ENCODE measurements at places on chromosomes 16 and 17. TPM values are rescaled to one million over a fixed set of nuclear protein-coding genes. Genes with fewer than 3 reads are reported as not detected.
A peak's percentile ranks its signal among the peaks of the same experiment; 100 is the strongest.

Gene ABCC6
- polyA plus RNA-seq, result 0.09 TPM

Gene CD300E
- polyA plus RNA-seq, result not detected

GRCh38 chr16:87864331-87864989 is 4.8 kb downstream of the SLC7A5 start:
- no peak overlapping the region for H3K27ac ChIP-seq
- H3K27me3 ChIP-seq, result no peaks in the 10 kb centered on the region
- no peak for DNase-seq
- peaks cover 21% of the 10 kb centered on the region for H3K4me1 ChIP-seq
- no peaks in the 10 kb centered on the region for H3K36me3 ChIP-seq

Gene CYTH1
- 395 TPM for polyA plus RNA-seq

DNA sequence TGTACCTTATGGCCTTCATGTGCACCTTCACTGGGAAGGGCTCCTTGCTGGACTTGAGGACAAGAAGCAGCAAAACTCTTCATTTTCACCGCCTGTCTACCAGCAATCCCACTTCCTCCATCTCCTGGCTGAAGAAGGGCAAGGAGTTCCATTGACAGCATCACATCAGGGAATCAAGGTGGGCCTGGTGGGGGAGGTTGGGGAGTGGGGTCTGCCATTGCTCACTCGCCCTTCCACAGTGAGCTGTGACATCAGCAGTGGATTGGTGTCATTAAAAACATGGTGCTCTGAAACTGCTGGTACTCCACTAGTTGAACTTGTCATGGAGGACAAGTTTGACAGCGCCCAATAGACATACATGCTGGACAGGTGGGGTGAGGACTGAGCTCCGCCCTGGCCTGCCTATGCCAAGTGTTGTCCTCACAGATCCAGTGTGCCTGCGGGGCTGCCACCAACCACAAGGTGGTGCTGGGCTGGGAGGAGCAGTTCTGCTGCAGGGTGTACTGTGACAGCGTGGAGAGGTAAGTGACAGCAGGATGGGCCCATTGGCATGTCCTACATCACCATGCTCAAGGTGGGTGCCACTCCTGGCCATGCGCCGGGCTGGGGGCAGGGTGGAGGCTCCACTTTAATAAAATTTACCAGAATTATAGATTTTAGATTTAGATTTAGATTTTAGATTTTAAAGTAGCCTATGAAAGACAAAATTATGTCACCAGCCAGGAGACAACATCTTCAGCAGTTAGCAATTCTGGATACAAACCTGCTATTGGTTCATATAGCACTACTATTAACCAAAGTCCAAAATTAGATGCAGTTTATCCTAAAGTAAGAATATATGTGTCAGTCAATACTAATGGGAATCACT is 1729.1 kb downstream of the TP53TG3F start:
- H3K36me3 ChIP-seq, result no peaks in the 10 kb centered on the region
- no peak for DNase-seq
- no peak overlapping the region for H3K27ac ChIP-seq
- H3K27me3 ChIP-seq, result no peaks in the 10 kb centered on the region
- H3K4me3 ChIP-seq, result no peak overlapping the region

Gene RPA1
- 80.0 TPM for polyA plus RNA-seq

Gene IL34
- not detected for polyA plus RNA-seq

GRCh38 chr16:86033971-86034370 is 135.0 kb downstream of the IRF8 start:
- no peaks in the 10 kb centered on the region for H3K4me1 ChIP-seq
- no peak overlapping the region for H3K4me3 ChIP-seq
- no peak for DNase-seq
- H3K27ac ChIP-seq, result no peak overlapping the region

- H3K4me3 ChIP-seq, result no peak overlapping the region
- H3K27me3 ChIP-seq, result no peaks in the 10 kb centered on the region
- H3K4me1 ChIP-seq, result peaks cover 26% of the 10 kb centered on the region
- peaks cover 23% of the 10 kb centered on the region for H3K36me3 ChIP-seq
- H3K27ac ChIP-seq, result peak overlapping the region; percentile 24
Observed at GRCh38 chr16:11051879-11052808, 107.8 kb downstream of the CLEC16A start.

DNA sequence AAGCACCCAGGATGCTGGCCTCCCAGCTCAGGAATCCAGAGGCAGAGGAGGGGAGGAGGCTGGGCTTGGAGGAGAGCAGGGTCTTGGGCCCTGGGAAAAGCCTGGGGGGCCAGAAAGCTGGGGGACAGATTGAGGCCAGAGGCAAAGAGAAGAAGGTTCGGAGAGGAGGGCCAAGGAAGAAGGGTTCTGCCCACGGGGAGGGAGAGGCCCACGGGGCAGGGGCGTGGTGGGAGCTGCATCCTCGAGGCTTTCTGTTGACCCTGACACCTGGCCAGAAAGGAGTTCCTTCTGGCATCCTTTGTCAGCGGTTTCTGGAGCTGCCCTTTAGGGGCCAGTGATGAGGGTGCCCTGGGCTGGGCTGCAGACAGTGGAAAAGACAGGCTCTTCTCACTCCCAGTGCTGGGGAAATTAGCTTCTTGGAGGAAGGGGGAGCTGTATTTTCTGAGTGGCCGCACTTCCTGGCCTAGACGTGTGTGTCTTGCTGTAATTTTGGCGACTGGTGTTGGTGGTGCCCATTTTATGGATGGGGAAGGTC is 308.7 kb downstream of the SEC14L1 start:
- no peaks in the 10 kb centered on the region for H3K36me3 ChIP-seq
- H3K27ac ChIP-seq, result peak overlapping the region; percentile 92
- H3K4me3 ChIP-seq, result peak overlapping the region; percentile 77
- H3K4me1 ChIP-seq, result peaks cover 57% of the 10 kb centered on the region
- no peak for DNase-seq

Gene PAQR4
- polyA plus RNA-seq, result not detected

DNA sequence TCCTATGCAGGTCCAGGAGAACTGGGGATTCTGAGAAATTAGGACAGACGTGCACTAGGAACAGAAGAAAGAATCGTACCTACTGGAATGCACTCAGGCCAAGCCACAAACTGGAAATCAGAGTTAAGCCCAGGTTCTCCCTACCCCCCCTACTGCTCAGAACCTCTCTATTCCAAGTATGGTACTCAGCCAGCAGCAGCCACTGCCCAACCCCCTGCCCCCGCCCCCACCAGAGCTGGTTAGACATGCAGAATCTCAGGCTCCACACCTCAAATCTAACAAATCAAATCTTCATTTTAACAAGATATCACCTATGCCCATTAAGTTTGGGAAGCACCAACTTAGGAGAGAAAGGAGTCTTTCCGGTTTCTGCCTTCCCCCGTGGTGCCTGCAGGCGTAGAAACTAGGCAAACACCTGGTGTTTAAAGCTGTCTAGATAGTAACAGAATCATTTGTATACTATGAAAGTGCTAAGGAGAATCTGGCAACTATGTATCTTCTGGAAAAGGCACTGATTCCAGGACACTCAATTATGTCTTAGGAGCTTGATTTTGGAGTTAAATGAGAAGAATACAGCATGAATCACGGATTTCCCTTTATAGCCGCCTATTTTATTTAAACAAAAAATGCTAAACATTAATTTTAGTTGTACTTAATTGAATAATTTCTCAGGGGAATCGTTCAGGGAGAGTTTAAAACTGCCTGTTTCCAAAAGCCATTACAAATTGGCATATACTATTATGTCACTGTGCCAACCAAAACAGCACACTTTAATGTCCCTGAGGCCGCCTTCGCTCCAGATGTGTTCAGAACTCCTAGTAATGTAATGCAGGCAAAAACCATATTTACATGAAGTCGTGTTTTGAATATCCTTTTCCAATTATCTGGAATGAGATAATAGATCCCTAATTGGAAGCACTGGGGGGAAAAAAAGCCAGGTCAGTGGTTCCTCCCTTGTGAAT is 166.5 kb downstream of the STX8 start:
- no peak for DNase-seq
- H3K36me3 ChIP-seq, result no peaks in the 10 kb centered on the region
- no peaks in the 10 kb centered on the region for H3K27me3 ChIP-seq
- no peak overlapping the region for H3K27ac ChIP-seq
- H3K4me3 ChIP-seq, result no peak overlapping the region

Gene RCVRN
- polyA plus RNA-seq, result not detected

DNA sequence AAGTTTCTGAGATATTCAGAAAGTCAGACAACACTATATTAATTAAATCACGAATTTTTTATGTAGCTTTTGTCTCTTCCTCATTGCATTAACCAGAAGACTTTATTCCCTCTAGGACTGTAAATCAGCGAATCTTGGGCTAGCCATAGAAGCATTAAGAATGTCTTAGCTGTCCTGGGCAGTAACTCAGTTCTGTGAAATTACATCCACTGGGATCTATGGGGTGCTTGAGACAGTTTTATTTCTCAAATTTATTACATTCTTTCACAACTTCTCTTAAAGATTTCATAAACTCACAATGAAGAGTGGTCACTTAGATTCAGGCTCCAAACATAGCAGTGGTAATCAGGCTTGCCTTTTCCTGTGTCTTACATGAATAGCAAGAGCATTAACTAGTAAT is 1153.4 kb downstream of the CDH8 start:
- no peak overlapping the region for H3K4me3 ChIP-seq
- no peaks in the 10 kb centered on the region for H3K4me1 ChIP-seq
- no peaks in the 10 kb centered on the region for H3K36me3 ChIP-seq
- no peaks in the 10 kb centered on the region for H3K27me3 ChIP-seq
- DNase-seq, result no peak

Gene TMEM98
- polyA plus RNA-seq, result not detected

GRCh38 chr16:4677994-4678393 is 15.4 kb upstream of the NUDT16L1 start:
- no peak overlapping the region for H3K4me3 ChIP-seq
- DNase-seq, result no peak
- peaks cover 28% of the 10 kb centered on the region for H3K4me1 ChIP-seq
- no peaks in the 10 kb centered on the region for H3K27me3 ChIP-seq

GRCh38 chr17:61583242-61583641 is 7.8 kb downstream of the NACA2 start:
- H3K4me3 ChIP-seq, result no peak overlapping the region
- H3K36me3 ChIP-seq, result no peaks in the 10 kb centered on the region
- H3K27me3 ChIP-seq, result no peaks in the 10 kb centered on the region

DNA sequence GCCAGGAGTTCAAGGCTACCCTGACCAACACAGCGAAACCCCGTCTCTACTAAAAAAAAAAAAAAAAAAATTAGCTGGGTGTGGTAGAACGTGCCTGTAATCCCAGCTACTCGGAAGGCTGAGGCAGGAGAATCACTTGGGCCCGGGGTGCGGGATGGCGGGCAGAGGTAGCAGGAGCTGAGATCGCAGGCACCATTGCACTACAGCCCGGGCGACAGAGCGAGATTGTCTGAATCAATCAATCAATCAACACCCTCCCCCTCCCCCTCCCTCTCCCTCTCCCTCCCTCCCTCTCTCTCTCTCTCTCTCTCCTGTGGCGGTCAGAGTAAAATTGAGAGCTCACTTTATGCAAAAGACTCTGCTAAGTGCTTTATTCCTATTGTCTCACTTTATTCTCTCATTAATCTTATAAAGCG is 1.2 kb downstream of the HSDL1 start:
- peaks cover 11% of the 10 kb centered on the region for H3K4me1 ChIP-seq
- DNase-seq, result no peak
- peaks cover 5% of the 10 kb centered on the region for H3K36me3 ChIP-seq
- no peaks in the 10 kb centered on the region for H3K27me3 ChIP-seq
- peak overlapping the region; percentile 87 for H3K27ac ChIP-seq

- peak; percentile 90 for DNase-seq
- no peaks in the 10 kb centered on the region for H3K27me3 ChIP-seq
- peak overlapping the region; percentile 50 for H3K4me3 ChIP-seq
- peak overlapping the region; percentile 81 for H3K27ac ChIP-seq
- peaks cover 9% of the 10 kb centered on the region for H3K36me3 ChIP-seq
Observed at GRCh38 chr17:68205251-68205807, 42.5 kb upstream of the AMZ2 start.

GRCh38 chr16:64406770-64407181 is 715.1 kb downstream of the CDH11 start:
- no peak for DNase-seq
- no peaks in the 10 kb centered on the region for H3K36me3 ChIP-seq
- no peaks in the 10 kb centered on the region for H3K27me3 ChIP-seq
- no peak overlapping the region for H3K4me3 ChIP-seq
- no peak overlapping the region for H3K27ac ChIP-seq

DNA sequence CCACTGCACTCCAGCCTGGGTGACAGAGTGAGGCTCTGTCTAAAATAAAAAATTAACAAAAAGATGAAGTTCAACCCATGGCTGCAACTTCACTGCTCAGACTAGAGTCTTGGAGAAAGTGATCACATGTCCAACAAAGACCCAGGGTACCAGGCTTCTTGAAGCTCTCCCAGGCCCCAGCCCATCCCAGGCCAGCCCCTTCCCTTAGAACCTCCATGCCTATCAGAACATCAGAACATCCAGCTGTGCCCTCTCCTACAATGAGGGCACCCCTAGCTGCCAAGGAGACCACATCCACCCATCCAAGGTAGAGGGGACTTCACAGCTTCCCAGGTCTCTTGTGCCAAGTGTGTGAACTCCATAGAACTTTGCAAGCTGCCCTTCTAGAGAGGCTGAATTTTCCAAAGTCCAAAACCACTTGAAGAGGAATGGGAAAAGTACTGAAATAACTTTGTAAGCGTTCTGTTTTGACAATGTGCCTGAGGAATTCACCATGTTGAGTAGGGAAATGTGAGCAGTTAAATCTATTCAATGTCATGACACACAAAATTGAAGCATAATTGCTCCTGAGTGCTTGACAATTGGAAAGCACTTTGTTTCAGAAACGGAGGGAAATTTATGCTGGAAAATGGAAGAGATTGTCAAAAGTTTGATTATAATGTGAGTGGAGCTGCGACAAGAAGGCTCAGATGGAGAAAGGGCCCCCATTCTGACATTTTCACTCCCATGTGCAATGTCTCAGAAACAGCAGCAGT is 230.4 kb downstream of the ZNF423 start:
- no peaks in the 10 kb centered on the region for H3K36me3 ChIP-seq
- no peak for DNase-seq
- no peak overlapping the region for H3K27ac ChIP-seq
- H3K27me3 ChIP-seq, result no peaks in the 10 kb centered on the region

Gene CACNG1
- not detected for polyA plus RNA-seq

Measured in naive thymus-derived CD4-positive, alpha-beta T cell (primary cell).